Stimulated activated CD4-positive, alpha-beta T cell treated with anti-CD3 and anti-CD28 coated beads, Interleukin-1b, Interleukin-23, amount 100 ng/mL, for 1 hour (primary cell): ENCODE measurements at places on chromosomes 1 and 21.

DNA sequence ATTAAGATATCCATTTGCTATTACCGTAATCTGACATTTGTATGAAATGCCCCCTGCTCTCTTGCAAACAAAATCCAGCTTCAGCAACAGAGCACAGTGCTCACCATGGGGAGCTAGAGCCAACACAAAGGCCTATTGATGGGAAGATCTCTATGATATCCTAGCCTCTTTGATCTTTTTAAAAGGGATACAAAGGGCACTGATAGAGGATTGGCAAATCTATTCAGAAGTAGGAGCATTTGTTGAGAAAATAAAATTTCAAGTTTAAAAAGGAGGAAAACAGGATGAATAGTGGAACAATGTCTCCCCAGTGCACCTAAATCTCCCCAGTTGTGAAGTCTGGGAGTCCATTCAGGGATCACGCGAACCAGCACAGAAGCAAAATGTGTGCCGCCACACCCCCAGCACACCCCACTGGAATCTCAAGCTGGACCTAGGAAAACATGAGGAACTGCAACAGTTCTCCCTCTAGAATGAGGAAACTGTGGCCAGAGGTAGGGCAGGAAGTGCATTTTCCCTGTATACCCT lies 32.2 kb downstream of the MRAP start:
- no peak for DNase-seq

DNA sequence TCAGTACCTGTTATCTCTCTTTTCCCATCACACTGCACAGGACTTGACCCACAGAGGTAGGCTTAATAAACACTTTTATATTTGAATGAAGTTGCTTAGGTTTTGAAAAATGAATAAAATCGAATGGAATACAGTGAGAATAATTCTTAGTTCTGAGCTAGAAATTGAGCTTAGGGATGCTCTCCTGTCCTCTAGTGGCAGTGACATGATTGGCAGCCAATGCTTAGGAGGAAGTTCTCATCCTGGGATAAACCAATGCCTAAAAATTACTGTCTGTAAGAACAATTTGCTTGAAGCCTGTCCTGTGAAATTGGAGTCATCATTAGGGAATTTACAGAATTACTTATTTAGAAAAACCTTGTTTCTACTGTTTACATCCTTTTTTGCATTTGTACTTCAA lies 21.3 kb upstream of the CYP4X1 start:
- DNase-seq, result no peak

DNA sequence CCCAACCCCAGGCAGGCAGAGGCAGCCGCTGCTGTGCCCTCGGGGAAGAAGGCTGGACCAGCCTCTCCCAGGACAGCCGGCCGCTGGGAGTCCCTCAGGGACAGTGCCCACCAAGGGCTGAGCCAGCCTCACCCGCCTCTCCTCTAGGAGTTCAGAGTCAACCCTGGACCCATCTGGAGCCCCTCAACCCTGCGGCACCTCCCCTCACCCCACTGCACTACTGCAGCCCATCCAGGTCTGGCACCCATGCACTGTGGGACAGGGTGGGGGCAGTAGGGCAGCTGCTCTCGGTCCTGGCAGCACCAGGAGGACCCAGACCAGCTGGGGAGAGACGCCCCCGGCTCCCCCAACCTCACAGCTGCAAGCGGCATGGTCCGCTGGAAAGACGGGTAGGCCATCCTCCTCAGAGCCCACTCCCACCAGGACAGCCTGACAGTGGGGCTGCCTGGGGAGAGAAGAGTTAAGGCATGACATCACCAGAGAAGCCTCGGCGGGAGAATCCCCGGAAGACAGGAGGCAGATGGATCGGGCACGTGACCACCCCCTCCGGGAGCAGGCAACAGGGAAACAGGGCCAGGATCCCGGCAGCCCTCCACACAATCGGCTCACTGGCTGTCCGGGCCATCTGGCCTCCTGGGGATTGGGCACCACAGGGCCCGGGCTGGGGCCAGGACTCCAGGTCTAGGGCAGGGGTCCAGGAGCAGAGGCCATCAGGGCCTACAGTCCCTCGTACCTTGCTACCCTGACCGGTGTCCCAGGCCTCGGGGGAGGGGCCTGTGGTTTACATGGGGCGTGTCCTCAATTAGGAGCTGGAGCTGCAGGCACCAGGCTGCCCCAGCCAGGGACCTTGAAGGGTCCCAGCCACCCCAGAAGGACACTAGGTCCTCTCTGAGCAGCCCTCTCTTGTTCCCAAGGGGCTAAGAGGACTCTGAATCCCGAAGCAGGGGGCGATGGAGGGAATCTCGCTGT lies 3.1 kb downstream of the ACAP3 start:
- no peak for DNase-seq

DNA sequence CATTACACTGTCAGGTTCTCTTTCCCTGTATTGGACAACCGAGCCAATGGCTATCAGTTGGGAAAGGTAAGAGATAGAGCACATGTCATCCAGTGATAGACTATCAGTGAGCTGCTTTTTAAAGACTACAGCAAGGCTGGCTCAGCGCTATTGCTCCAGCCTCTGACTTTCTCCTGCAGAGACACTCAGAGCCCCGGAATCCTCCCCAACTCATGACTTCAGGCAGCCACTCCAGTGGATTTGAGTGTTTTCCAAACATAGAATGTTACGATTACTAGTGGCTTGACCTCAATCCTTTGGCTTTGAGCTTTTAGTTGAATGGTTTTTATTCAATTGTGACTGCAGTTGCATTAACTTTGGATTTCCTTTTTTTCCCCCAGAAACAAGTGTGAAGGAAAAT lies 331.9 kb downstream of the DISC1 start:
- no peak for DNase-seq

- peak; percentile 77 for DNase-seq
Measured at GRCh38 chr1:156816561-156817328, at the start of gene SH2D2A. TSS of gene SH2D2A (minus strand) at chr1:156816848. CDS start at chr1:156816708, 140 bp downstream.

DNA sequence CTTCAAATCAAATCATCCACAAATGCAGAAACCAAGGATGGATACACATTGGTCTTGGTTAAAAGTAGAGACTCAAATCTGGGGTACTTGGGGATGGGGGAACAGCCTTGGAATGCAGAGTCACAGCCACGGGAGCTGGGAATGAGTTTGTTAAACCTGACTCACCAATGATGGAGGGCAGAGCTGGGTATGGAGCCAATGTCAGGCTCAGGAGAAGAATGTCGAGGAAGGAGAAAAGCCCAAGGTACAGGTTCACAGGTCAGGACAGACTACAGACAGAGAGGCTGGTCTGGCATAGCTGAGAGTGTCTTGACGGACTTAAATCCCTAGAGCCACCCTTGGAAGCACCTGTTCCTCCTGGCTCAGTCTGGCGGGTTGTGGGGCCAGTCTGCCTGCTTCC lies 237.6 kb downstream of the NTNG1 start:
- no peak for DNase-seq

DNA sequence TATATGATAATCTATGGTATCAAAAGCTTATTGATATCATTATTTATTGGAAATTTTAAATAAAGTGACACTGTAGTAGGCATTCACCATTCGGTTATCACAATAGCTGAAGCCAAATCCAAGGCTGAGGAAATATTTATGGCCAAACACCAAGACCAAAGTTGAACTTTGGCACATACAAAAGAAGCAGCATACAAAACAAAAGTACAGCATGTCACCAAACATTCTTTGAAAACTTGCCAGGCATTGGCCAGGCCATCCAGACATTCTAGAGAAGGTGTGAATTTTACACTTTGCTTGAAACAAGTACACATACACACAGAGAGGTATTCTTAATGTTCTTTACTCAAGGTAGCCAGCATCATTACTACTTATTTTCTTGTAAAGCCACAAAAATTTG lies 544.4 kb upstream of the CXADR start:
- no peak for DNase-seq

- DNase-seq, result no peak
Measured at GRCh38 chr1:19639999-19640362, 4.1 kb upstream of the NBL1 start.

DNA sequence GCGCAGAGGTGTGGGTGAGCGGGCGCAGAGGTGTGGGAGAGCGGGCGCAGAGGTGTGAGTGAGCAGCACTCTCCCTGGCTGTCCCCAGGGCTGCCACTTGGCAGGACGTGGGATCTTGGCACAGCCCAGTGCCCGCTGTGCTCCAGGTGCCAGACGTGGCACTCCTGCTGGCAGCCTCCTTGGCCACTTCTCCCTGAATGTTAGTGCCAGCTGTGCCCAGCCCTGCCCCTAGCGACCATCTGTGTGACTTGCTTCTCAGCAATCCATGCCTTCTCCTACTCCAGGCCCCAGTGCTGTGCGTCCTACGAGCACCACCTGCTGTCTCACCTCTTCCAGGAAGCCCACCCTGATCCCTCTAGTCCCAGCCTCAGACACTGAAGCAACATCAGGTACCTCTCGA lies 30.5 kb downstream of the KRTAP10-1 start:
- no peak for DNase-seq

GRCh38 chr1:154935749-154936554 lies 567 bp downstream of the PMVK start:
- no peak for DNase-seq

- DNase-seq, result no peak
Measured at GRCh38 chr1:59526240-59526639, 229.3 kb downstream of the FGGY start.

- DNase-seq, result no peak
Measured at GRCh38 chr1:45863218-45863617, 59.8 kb downstream of the MAST2 start.

GRCh38 chr1:5371270-5371669 lies 621.0 kb downstream of the NPHP4 start:
- DNase-seq, result no peak

- DNase-seq, result no peak
Measured at GRCh38 chr1:109438798-109439297, 12.6 kb upstream of the PSMA5 start.

- DNase-seq, result no peak
Measured at GRCh38 chr1:210691039-210691610, 362.4 kb downstream of the HHAT start.

GRCh38 chr1:101367630-101368029 lies 130.8 kb downstream of the S1PR1 start:
- no peak for DNase-seq

DNA sequence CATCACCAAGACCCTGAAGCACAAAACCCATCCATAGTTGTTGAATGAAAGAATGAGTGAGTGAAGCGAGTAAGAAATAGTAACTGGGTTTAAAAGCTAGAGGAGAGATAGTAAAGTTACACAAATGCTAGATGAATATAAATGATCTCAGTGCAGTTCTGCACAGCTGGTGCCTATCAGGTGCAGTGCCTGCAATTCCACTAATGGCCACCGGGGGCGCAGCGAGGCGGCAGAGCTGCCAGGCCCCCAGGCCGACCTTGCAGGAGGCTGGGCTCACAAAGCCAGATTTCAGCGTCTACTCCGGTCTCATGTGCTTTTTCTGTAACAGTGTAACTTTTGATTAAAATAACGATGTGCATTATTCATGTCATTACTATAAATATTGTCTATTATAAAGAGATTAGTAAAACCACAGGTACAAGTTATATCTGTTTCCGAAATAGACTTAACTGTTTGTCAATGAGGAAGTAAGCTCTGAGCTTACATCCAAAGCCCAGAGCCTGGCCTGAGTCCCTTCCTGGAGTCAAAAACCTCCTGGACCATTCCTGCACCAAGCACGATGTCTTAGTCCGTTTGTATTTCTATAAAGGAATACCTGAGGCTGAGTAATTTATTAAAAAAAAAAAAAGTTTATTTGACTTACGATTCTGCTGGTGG lies 477.6 kb downstream of the NPHP4 start:
- peak; percentile 56 for DNase-seq

GRCh38 chr1:91454136-91454535 lies 46.5 kb upstream of the CDC7 start:
- no peak for DNase-seq

- no peak for DNase-seq
Measured at GRCh38 chr1:117076648-117077047, 16.5 kb downstream of the TTF2 start.

DNA sequence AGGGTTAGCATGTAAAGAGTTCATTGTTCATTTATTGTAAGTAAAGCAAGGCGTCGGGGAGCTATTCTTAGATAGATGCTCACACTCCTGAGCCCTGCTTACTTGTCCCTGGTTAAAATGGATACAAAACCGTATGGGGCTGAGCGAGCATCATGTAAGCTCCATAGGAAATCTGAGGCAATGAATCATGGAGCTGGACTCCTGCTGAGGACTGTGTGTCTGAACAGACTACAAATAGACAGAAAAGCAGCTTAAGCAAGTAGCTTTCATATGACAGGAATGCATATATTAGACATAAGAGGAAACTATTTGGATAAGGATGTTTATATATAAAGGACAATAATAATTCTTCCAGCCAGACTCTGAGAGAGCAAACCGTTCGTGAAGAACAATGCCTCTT lies 604.9 kb upstream of the PTBP2 start:
- DNase-seq, result no peak

DNA sequence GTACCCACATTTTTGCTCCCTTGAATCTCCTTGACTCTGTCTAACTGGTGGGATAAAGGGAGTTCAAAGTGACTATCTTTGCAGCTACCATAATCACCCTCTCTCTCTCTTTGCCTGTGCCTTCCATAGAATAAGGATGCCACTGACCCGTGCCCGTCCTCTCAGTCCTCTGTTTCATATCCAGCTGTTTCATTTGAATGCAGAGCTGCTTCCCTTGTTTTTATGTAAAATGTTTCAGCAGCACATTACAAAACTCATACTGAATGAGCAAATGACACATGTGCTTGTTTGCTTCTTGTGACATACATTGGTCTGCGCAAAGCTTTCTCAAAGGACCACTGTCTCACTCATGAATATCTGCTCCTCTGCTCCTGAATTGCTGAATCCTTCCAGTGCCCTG lies 38.4 kb downstream of the CDC42 start:
- no peak for DNase-seq

DNA sequence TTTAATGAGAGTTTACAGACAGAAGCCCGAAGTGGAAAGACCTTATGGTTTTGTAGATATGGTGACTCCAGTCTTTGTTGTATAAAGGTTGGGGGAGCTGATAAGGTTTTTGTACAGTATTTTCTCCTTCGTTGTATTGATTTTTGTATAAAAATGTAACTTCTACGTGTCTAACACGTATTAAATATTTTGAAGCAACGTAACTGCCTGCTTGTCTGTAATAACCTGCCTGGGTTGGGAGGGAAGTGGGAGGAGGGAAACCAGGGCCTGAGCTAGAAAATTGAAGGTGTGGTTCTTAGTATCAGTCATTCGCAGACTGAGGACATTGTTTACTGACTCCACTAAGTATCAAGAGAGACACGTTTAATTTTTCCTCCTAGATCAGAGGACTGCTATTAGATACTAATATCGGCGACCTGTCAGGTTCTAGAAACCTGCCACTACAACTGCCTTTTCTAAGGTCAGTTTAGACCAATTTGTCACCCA lies 2.2 kb downstream of the IER5 start:
- no peak for DNase-seq

DNA sequence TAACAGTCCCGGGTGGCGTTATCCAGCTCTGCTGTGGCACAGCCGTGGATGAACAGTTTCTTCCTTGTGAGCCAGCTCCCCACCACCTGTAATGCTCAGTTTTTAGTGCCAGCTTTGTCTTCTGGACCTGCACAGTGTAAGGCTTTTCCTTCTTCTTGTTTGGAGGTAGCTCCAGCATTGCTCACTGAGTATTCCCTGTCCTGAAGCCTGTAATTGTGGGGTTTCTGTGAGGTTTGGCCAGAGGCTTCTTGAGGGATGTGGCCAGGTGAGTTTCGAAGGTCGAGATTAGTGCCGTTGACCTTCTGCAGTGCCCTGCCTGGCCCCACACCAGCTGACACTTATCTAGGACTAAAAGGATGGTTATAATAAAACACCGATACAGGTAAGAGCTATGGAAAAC lies 75.0 kb downstream of the PBX1 start:
- DNase-seq, result no peak
